Fibroblast of skin of left quadriceps (primary cell): ENCODE measurements at places on chromosomes 5 and 9.

- no peak for DNase-seq
Observed at GRCh38 chr5:136314302-136314701, 51.0 kb downstream of the TRPC7 start.

DNA sequence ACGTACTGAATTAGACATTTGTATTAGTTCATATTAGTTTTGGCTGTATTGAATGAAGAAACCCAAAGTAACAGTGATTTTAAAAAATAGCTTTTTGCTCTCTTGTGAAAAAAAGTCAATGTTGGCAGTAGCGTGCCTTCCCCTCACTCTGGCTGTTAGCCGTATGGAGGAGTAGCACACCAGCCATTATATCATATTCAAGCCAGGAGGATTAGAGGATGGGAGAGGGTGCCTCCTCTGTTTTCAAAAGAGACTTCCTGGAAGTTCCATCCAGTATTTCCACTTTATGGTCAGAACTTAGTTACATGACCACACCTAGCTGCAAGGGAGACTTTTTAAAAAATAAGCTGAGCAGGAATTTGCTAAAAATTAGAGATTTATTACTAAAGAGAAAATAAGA lies 41.2 kb downstream of the GPR21 start:
- DNase-seq: no peak

GRCh38 chr5:176816043-176816745 lies 5.8 kb downstream of the UNC5A start:
- DNase-seq: no peak

DNA sequence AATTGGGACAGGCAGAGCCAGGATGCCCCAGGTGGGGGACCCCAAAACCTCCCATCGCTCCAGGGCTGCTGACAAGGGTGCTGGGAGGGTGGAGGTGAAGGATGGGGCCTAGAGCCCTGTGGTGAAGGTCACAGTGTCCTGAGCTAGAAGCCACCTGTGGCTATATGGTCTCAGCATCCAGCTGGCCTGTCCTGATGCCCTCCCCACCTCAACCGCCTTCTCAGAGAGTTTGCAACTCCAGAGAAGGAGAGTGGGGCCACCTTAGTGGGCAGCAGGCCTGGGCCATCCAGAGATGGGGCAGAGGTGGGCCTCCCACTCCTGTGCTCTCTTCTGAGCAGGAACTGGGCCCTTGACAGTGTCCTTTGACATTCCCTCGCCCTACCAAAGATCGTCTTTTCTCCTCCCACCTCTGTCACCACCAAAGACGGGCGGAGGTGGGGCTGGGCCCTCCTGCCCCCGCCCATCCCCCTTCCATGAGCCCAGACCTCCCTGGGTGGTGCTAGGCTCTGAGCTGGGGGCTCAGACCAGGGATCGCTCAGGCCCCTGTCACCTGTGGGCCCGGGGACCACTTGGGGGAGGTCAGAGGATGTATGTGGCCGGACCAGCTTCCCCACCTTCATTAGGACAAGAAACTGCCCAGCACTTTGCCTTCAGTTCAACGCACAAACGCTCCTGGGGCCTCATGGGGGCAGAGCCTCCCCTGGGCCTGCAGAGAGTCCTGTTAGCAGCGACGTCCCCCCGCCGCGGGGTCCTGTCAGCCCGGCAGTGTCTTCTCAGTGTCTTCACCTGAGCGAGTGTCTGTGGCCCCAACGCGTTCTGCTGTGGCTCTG lies 10.0 kb upstream of the DOLPP1 start:
- no peak for DNase-seq

DNA sequence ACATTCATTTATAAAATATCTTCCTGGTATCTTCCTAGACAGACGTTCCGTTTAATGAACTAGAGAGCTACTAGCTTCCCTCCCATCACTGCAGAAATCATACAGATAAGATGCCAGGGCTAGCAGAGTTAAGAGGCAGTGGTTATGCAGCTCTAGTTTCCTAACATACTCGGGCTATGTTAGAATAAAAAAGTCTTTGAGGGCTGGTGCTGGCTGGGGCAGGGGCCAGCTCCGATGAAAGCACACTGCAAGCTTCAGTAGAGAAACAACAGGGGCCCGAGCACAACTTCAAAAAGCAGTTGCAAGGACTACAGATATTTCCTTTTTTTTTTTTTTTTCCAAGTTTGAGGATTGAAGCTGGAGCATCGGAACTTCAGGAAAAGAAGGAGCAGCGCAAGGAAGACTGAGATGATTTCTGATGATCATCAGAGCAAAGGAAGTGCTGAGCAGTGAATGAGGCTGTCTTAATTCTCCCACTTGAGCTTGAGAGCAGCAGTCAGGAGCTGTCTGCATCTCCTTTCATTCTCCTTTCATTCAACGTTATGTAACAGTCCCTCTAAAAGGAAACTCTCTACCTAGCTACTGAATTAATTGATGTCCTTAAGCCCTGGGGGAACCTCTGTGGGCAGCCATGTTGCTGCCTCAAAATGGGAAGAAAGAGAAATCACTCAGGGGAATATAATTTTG lies 47.6 kb upstream of the ADCY2 start:
- no peak for DNase-seq

- DNase-seq: no peak
Observed at GRCh38 chr5:53008751-53009150, 19.6 kb downstream of the ITGA2 start.

DNA sequence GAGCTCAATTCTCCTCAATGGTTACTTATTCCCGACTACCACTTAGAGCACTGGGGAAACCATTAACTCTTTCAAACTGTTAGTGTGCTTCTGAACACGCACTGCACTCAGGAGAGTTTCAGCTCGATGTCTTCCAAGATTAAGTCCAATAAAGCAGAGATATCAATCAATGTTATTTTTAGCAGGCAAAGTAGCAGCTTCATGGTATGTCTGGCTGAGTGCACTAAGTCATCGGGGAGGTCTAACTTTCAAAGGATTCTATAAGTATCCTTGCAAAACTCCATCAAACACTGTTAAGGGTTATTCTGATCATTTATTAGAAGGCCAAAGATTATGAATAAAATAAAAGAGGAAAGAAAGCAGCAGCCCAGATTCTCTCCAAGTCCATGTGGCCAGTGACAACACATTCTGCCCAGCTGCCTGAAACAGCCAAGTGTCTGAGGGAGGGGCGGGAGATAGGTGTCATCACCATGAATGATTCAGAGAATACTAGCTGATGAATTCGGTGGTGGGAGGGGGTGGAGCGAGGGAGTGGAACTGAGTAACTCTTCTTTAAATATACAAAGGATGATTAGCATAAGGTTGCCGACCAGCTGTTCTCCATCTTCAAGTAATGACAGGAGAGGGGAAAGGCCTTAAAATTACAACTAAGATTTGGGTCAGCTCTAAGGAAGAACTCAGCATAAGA lies 21.3 kb downstream of the NREP start:
- DNase-seq: peak; percentile 87

GRCh38 chr5:168165977-168166376 lies 125.5 kb upstream of the WWC1 start:
- no peak for DNase-seq

- DNase-seq: no peak
Observed at GRCh38 chr5:78242001-78242400, 52.5 kb downstream of the AP3B1 start.

DNA sequence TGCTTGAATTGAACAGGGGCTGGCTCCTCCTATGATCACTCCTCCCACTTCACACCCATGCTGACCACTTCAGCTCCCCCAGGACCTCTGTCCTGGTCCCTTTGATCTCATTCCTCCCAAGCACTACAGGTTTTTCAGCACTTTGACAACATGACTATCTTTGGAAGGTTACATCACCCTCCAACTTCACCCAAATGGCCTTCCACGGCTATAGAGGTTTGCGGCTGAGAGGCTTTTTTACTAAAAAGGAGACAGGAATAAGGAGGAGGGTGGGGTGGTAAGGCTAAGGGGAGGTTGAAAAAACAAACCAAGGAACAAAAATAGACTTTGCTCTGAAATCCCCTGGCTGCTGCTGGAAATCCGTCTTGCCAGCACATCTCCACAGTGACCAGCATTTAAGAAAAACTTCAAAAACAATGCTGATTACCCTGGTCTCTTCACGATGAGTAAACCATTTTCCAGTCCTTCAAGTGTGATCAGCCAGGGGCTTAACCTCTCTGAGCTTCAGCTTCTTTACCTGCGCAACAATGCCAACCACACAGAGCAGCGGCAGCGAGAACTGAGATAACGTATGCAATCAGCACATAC lies 102.7 kb downstream of the DPYSL3 start:
- DNase-seq: no peak

GRCh38 chr5:26833596-26833995 lies 204.8 kb downstream of the CDH9 start:
- DNase-seq: peak; percentile 39

DNA sequence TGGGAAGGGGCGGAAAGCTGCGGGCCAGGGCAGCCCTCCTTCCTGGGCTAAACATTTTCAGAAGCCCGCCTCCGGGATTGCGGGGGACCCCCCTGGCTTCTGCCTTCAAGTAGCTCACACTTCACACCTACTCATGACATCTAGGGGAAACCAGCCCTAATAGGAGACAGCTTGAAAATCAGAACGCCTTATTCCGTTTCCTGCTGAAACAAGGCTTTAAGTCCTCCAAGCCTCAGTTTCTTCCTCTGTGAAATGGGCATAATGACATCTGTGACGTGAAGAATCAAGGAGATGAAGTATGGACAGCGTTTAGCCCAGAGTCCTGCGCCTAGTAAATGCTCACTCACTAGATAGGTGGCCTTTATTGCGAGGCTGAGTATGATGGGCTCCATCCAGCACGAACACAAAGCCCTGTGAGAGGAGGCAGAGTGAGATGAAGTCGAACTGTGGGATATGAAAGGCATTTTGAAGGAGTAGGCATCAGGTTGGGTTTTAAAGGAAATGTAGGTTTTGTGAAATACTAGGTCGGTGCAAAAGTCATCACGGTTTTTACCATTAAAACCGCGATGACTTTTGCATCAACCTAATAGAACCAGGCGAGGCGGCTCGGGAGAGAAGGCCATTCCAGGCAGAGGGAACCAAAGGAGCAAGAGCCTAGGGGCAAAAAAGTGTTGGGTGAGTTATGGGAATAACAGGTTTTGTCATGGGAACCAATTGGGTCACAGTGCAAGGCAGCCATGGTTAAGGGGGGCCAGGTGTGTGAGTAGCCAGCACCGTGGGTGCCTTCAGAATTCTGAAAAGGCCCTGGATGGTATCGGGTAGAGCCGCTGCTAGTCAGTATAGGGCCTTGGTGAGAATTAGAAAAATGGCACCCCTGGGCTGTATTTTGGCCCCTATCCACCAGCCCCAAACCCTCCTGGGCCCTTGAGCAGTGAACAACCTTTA lies 1.0 kb upstream of the TSC1 start:
- no peak for DNase-seq

DNA sequence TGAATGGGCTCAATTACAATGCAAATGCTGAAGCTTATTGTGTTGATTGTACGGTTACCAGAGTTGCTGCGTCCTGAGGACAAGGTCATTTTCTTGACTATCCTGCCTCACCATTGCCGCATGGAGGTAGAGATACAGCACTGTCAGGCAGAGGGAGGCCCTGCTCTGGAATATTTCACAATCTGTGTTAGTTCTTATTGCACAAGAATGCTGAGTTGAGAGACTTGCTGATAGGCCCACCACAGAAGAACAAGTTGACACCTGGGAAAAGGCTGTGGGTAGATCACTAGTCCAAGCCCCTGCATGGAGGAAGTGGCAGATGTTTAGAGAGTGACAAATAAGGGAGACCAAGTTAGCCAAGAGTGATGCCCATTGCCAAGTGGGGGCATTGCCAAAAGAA lies 344.5 kb upstream of the ITGA1 start:
- DNase-seq: no peak

- DNase-seq: no peak
Observed at GRCh38 chr9:4994166-4994890, 9.3 kb downstream of the JAK2 start.

DNA sequence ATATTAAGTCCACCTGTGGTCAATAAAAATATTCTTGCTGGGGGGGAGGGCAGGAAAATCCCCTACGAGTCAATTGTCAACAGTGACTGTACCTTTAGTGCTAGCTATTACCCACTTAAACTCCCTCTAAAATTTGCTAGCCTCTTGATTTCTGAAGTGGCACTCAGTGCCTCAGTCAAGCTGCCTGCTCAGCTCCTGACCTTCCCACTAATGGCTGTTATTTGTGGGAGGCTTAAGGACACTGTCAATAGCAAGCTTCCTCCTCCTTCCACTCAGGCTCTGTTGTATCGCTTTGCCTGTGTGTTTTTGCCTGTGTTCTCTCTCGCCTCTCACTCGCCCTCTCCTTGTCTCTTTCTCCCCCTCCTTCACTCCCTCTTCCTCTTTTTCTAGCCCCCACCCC lies 140.8 kb downstream of the BNC2 start:
- no peak for DNase-seq

DNA sequence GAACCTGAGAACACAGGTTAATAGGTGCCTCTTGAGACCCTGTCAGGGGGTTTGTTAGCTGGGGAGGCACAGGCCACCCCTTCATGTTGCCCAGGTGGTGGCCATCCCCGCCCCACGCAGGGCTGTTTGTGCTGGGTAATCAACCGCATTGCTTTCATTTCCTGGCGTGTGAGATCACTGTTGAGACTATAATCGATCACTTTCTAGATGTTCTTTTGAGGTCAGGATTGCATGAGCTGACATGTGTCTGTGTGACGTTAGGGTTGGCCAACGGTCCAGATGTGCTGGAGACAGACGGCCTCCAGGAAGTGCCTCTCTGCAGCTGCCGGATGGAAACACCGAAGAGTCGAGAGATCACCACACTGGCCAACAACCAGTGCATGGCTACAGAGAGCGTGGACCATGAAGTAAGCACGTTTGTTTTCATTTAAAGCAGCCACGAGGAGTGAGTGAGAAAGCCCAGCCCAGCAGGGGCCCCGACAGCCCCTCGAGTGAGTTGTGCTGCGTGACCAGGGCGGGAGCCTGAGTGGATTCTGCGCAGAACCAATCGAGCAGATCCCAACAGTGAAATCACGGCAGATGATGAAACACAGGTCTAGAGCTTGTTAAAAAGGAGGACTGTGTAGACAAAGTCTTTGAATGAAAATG lies 115.0 kb upstream of the CACNA1B start:
- DNase-seq: peak; percentile 25

GRCh38 chr5:58064801-58065200 lies 395.1 kb downstream of the PLK2 start:
- DNase-seq: peak; percentile 76

DNA sequence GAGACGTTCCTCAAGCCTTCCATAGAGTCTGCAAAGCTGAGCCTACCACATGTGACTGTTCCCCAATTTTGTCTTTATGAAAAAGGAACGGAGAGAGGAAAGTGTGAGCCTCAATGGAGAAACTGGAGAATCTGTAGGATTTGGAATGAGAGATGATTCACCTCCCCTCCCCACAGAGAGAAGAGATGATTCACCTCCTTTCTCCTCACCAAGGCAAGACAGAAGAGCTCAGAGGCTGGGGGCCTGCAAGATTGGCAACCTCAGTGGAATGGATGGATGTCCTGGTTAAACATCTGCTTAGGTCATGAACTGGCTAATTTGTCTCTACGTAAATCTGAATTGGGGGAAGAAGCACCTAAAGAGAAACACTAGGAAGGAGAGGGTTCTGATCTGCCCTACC lies 17.0 kb upstream of the MOCS2 start:
- DNase-seq: peak; percentile 46

DNA sequence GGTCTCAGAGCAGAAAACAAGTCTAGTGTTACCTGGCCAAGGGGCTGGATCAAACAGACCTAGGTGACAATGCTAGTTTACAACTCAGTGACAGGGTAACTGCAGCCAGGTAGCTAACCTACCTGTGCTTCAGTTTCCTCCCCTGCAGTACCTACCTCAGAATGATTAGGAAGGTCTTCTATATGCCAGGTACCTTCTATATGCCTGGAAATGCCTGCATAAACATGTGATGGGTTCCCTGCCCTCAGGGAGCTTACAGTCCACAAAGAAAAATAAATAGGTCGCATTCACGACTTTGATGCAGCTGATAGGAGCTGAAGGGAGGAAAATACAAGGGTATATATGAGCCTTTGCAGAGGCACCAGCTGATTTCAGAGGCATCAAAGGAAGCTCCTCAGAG lies 16.1 kb downstream of the LHFPL2 start:
- no peak for DNase-seq
